A549 treated with RU486 at 1 μM for 4 hours (cell line): ENCODE measurements at places on chromosomes 11 and 22. TPM values are rescaled to one million over a fixed set of nuclear protein-coding genes. Genes with fewer than 3 reads are reported as not detected.

Gene LZTR1
- total RNA-seq: 11.8 to 19.9 TPM (median 17.4 TPM) in 5 replicates

Gene RRP7A
- total RNA-seq: 41.6 to 58.7 TPM (median 53.4 TPM) in 5 replicates

Gene ALDH3B2
- total RNA-seq: not detected in 5 replicates

Gene TCIRG1
- 77.0 to 167 TPM (median 125 TPM) in 5 replicates for total RNA-seq

Gene CSF2RB
- not detected in 5 replicates for total RNA-seq

Gene USH1C
- 0.74 to 1.5 TPM (median 1.3 TPM) in 5 replicates for total RNA-seq
